ENCODE measurements at places on chromosomes 7 and 10.

- no peak for DNase-seq
Measured at GRCh38 chr7:80843018-80843677, 75.7 kb downstream of the SEMA3C start.

DNA sequence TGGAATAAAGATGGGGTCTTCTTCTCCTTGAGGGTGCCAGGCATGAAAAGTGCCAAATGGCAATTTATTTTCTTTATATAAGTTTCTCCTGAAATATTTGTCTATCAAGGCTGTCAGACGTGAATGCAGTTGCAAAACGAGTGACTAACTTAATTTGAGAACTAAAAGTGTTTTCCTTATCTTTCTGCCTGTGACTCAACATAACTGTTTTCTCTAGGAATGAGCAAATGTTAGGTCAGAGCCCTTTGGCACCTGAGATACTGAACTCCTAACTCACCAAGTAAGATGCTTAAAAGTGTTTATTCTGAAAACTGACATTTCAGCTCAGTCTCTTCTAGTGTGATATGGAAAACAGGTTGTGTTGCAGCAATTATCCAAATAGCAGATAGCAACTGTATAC, 197.0 kb downstream of the STK31 start:
- no peak for DNase-seq

DNA sequence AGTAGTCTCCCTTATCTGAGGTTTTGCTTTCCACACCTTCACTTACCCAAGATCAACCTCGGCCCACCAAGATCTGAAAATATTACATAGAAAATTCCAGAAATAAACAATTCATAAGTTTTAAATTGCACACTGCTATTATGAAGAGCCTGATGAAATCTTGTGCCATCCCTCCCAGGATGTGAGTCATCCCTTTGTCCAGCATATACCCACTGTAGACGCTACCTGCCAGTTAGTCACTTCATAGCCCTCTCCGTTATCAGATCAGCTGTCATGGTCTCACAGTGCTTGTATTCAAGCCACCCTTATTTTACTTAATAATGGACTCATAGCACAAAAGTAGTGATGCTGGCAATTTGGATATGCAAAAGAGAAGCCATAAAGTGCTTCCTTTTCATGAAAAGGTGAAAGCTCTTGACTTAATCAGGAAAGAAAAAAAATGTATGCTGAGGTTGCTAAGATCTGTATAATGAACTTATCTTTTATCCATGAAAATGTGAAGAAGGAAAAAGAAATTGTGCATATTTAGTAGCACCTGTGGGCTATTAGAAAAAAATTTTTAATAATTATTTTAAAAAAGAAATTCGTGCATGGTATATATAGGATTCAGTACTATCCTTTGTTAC, 9.8 kb upstream of the MRPS16 start:
- no peak for DNase-seq

DNA sequence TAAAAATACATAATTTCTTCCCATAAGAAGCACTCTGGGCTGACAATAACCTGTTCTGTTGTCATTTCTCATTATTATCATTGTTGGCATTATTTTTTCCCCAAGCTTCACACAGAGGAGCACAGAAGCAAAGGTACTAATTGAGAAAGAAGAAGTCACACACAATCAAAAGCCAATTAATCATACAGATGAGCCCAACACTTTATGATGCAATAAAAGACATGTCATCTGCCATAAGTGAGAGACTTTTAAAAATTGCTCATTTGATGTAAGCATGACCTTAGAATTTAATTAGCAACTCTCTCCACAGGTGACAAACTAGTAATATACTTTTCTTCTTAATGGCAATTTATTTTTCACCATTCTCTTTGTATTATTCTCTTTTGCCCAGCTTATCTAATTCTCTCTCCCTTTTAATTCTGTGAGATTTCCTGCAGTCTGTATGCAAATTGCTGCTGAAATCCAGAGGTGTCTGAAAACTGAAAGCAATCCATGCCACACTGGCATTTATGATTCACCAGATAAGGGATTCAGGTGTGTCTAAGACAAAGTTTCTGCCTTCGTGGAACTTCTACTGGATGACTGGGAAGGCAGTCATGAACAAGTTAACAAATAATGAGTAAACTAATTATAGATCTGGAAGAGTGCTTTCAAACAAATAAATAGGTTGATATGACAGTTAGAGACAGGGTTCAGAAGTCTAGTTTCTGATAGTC, 203.5 kb downstream of the CHCHD3 start:
- DNase-seq: no peak

GRCh38 chr7:9204571-9204970, 771.2 kb downstream of the NXPH1 start:
- no peak for DNase-seq

GRCh38 chr10:115772606-115773005, 500.4 kb downstream of the GFRA1 start:
- DNase-seq: no peak

- no peak for DNase-seq
Measured at GRCh38 chr10:45463244-45464116, 89.5 kb downstream of the ALOX5 start.

GRCh38 chr10:129744134-129745111, 219.7 kb downstream of the EBF3 start:
- no peak for DNase-seq

- no peak for DNase-seq
Measured at GRCh38 chr7:37186753-37187152, 261.9 kb downstream of the ELMO1 start.

- no peak for DNase-seq
Measured at GRCh38 chr7:29518616-29519015, 45.0 kb upstream of the PRR15 start.

- no peak for DNase-seq
Measured at GRCh38 chr10:110147961-110148360, 59.4 kb upstream of the MXI1 start.

DNA sequence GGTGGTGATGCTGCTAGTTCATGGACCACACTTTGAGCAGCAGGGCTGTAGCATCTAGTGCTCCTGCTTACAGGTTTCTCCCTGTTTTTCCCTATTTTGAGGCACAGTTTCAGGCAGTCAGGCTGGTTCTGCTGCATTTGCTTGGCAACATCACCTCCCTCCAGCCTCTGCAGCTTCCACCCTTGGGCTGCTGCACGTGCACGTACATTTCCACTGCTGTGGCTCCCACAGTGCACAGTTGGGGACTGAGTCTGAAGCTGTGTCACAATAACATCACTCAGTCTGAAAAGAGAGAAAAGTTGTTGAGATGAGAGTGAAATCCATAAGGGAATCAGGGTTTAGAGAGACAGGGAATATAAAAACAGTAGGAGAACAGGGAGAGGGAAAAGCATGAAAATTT, 230.7 kb upstream of the FZD1 start:
- DNase-seq: no peak

- no peak for DNase-seq
Measured at GRCh38 chr10:76921383-76922010, 716.1 kb downstream of the KCNMA1 start.

- no peak for DNase-seq
Measured at GRCh38 chr10:55233505-55233904, 432.5 kb upstream of the PCDH15 start.

Data from stimulated activated CD8-positive, alpha-beta memory T cell treated with anti-CD3 and anti-CD28 coated beads, Interleukin-2, amount 100 ng/mL, for 1 hour (primary cell).